ENCODE measurements at places on chromosomes 12 and 14.

DNA sequence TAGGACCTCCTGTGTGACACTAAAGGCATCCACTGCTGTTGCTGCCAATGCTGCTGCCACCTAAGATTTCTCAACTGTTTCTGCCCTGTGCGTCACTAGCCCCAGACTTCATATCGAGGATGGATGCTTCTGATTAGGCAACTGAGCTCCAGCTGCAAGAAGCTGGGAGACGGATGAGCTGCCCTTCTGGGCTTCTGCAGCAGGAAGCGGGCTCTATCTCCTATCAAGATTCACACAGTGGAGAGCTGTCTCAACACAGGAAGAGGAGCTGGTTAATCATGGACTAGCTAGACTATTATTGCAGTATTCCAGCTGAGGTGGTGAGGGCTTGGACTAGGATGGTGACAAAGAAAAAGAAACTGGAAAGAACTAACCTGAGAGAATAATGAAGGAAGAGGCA, 59.2 kb upstream of the PELI2 start:
- DNase-seq: peak; percentile 63

DNA sequence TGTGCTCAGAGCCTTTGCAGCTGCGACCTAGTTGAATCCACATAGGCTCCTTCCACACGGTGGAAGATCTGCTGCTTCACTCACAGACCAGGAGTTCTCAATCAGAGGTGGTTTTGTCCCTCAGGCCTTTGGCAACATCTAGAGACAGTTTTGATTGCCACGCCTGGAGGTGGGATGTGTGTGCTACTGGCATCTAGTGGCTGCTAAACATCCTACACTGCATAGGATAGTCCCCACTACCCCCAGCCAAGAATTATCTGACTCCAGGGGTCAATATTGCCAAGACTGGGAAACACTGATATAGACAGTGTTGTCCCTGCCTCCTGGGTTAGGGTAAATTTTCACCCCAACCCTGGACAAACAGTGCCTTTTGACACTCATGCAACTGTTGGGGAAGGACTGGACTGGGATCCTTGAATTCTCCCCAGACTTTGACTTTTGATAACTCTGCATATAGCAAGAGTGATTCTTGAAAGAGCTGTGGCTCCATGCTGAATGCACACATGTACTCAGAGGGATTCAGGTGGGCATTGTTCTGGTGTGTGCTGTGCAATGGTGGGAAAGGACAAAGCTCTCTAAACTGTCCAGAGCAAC, 39.8 kb downstream of the BAZ2A start:
- DNase-seq: no peak

DNA sequence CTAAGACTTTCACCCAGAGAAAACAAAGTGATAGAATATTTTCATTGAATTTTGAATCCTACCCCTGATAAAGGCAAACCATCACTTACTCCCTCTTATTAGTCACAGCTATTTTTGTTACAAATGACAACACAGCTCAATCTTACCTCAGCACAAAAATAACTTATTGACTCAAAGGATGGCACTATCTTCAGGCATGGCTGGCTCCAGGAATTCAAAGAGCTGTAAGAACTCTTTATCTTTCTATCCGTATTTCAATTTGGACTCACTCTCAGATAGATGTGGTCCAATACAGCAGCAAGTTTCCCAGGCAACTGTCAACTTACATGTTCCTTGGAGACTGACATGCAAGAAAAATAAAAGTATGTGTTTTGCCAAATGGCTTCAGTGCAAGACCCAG, 709.4 kb upstream of the MDGA2 start:
- peak; percentile 7 for DNase-seq

GRCh38 chr12:113231235-113232088, 10.2 kb downstream of the TPCN1 start:
- DNase-seq: peak; percentile 97

- DNase-seq: no peak
Observed at GRCh38 chr12:115949675-115950074, 327.8 kb downstream of the MED13L start.

Data from fibroblast of lung (primary cell).